Endothelial cell (in vitro differentiated cells): ENCODE measurements at places on chromosomes 2 and 18. TPM values are rescaled to one million over a fixed set of nuclear protein-coding genes. Genes with fewer than 3 reads are reported as not detected.

GRCh38 chr2:46135228-46135855 is 161.9 kb upstream of the EPAS1 start:
- H3K27ac ChIP-seq = peak overlapping the region; percentile 21
- no peak overlapping the region for H3K4me3 ChIP-seq
- no peaks in the 10 kb centered on the region for H3K27me3 ChIP-seq
- no peak for DNase-seq
- H3K4me1 ChIP-seq = peaks cover 21% of the 10 kb centered on the region

GRCh38 chr2:120374821-120375220 is 28.9 kb downstream of the INHBB start:
- no peak overlapping the region for H3K4me3 ChIP-seq
- H3K27me3 ChIP-seq = peaks cover 15% of the 10 kb centered on the region
- no peak overlapping the region for H3K27ac ChIP-seq
- peaks cover 2% of the 10 kb centered on the region for H3K4me1 ChIP-seq

DNA sequence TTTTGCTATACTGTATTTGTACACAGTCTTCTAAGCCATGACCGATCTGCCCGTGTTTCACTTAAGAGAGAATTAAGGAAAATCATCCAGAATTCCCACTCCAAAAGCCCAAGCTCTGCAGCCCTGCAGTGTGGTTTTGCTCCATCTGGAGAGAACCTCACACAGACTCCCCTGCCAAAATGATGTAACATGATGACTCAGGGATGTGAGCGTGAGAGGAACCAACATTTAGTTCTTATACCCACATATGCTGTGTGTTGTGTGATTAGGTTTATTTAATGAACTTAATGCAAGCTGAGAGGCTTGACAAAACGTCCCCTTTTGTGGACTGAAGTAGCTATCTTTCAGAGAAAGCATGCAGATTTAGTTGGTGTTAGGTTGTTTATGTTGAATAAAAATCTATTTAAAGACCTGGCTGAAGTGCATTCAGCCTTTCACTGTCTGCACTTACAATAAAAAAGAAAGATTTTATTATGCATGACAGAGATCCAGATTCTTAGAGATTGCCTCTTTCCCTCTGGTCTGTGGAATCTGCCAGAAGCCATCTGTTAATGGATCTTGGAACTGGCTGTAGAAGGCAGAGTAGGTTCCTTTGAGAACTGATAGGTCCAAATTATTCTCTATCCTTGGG is 6.3 kb downstream of the RAB12 start:
- no peaks in the 10 kb centered on the region for H3K27me3 ChIP-seq
- H3K4me1 ChIP-seq = peaks cover 20% of the 10 kb centered on the region
- no peaks in the 10 kb centered on the region for H3K36me3 ChIP-seq
- no peak overlapping the region for H3K4me3 ChIP-seq
- no peak overlapping the region for H3K27ac ChIP-seq
- no peak for DNase-seq

DNA sequence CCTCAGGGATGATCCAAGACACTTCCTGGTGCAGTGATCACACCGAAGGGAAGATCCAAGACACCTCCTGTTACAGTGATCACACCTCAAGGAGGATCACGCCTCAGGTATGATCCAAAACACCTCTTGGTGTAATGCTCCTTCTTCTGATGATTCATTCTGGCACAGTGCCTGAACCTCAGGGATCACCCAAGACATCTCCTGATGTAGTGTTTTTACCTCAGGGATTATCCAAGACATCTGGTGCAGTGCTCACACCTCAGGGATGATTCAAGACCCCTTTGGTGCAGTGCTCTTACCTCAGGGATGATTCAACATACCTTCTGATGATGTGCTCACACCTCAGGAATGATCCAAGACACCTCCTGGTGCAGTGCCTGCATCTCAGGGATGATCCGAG is 124.4 kb downstream of the ASB1 start:
- H3K4me1 ChIP-seq = no peaks in the 10 kb centered on the region
- H3K27me3 ChIP-seq = peaks cover 2% of the 10 kb centered on the region
- no peak for DNase-seq
- H3K27ac ChIP-seq = no peak overlapping the region

GRCh38 chr2:105773568-105773967 is 28.9 kb downstream of the NCK2 start:
- peaks cover 68% of the 10 kb centered on the region for H3K4me1 ChIP-seq
- H3K27ac ChIP-seq = peak overlapping the region; percentile 26
- no peak for DNase-seq
- peak overlapping the region; percentile 42 for H3K4me3 ChIP-seq
- H3K27me3 ChIP-seq = peaks cover 4% of the 10 kb centered on the region
- peaks cover 12% of the 10 kb centered on the region for H3K36me3 ChIP-seq

DNA sequence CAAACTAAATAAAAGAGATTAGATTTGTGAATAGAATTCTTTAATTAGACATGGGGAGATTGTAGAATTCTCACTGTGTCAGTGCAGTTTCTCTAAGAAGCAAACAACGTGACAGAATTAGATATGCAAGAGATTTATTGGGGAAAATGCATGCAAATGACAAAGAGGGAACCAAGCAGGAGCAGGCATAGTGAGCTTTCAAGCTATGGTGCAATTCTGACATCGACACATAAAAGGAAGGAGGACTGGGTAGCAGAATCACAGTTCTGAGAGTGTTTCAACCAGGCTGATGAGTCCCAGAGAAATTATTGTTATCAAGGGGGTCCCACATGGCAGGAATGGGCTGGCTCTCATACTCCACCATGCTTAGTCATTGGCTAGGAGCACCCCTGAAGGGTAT is 338.4 kb downstream of the FIGN start:
- H3K27ac ChIP-seq = no peak overlapping the region
- DNase-seq = no peak
- no peaks in the 10 kb centered on the region for H3K4me1 ChIP-seq
- H3K36me3 ChIP-seq = no peaks in the 10 kb centered on the region

- peaks cover 2% of the 10 kb centered on the region for H3K27me3 ChIP-seq
- no peaks in the 10 kb centered on the region for H3K4me1 ChIP-seq
- H3K4me3 ChIP-seq = no peak overlapping the region
- no peak overlapping the region for H3K27ac ChIP-seq
Observed at GRCh38 chr2:99569386-99569785, 79.6 kb upstream of the REV1 start.

GRCh38 chr2:166042356-166042755 is 85.5 kb downstream of the SCN1A start:
- no peak overlapping the region for H3K27ac ChIP-seq
- peaks cover 6% of the 10 kb centered on the region for H3K4me1 ChIP-seq
- H3K4me3 ChIP-seq = no peak overlapping the region
- H3K36me3 ChIP-seq = no peaks in the 10 kb centered on the region

GRCh38 chr18:70331456-70332097 is 42.7 kb downstream of the SOCS6 start:
- H3K36me3 ChIP-seq = peaks cover 4% of the 10 kb centered on the region
- DNase-seq = no peak
- H3K27ac ChIP-seq = no peak overlapping the region
- H3K4me3 ChIP-seq = no peak overlapping the region
- H3K4me1 ChIP-seq = peaks cover 6% of the 10 kb centered on the region

DNA sequence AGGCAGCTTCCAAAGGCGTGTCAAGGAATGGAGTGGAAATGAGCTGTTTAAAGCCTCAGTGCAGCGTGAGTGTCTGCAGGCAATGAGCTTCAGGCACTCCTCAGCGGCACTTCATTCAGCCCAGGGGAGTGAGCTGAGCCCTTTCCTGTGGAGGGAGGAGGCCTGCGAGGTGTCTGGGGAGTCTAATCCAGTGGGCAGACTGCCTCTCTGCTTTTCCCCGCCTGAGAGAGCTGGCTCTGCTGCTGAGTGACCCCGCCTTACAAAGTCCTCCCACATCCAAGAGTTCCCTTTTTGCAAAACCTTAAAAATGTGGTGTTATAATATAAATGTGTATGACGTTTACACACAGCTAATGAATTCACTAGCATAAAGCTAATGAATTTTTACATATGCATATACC is 7.0 kb upstream of the LDLRAD4 start:
- peaks cover 2% of the 10 kb centered on the region for H3K4me1 ChIP-seq
- DNase-seq = no peak
- H3K4me3 ChIP-seq = no peak overlapping the region
- H3K27ac ChIP-seq = no peak overlapping the region

- peaks cover 5% of the 10 kb centered on the region for H3K36me3 ChIP-seq
- DNase-seq = no peak
- H3K4me1 ChIP-seq = peaks cover 3% of the 10 kb centered on the region
- no peak overlapping the region for H3K27ac ChIP-seq
Observed at GRCh38 chr2:86342488-86342887, 5.1 kb upstream of the REEP1 start.

The MALL gene
- 2.6 TPM for total RNA-seq

The RAPGEF4 gene
- 7.5 TPM for total RNA-seq

The CAVIN2 gene
- total RNA-seq = 4.4 TPM

The ERFE gene
- 0.41 TPM for total RNA-seq

The ATP6V1B1 gene
- not detected for total RNA-seq

The WDPCP gene
- 5.7 TPM for total RNA-seq
